ENCODE measurements at places on chromosomes 16 and 17. TPM values are rescaled to one million over a fixed set of nuclear protein-coding genes. Genes with fewer than 3 reads are reported as not detected.

The CXCL16 gene
- 5.3 TPM for total RNA-seq

The NOG gene
- total RNA-seq, result 4.4 TPM

- peak; percentile 15 for ATAC-seq
Observed at GRCh38 chr16:11390573-11391495, 45.6 kb downstream of the RMI2 start.

The CIBAR2 gene
- total RNA-seq, result 0.57 TPM

- no peak for ATAC-seq
Observed at GRCh38 chr16:22971346-22971924, 157.5 kb downstream of the HS3ST2 start.

The KRTAP1-1 gene
- total RNA-seq, result not detected

The CCL14 gene
- total RNA-seq, result 2.4 TPM

DNA sequence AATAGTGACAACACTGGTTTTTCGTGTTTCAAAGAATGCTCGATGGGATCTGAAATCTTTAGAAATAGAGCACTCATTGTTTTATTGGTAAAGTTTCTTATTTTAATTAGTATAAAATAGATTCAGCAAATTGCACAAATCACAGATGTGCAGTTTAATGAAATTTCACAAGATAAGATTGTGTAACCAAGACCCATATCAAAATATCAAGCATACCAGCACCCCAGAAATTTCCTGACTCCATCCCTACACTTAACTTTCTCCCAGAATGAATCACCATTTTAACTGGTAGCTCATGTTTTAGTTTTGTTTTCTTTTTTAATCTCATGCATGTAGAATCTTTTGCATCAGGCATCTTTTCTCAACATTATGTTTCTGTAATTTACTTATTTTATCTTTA lies 185.9 kb downstream of the KCNJ2 start:
- no peak for ATAC-seq

The RNF227 gene
- 4.7 TPM for total RNA-seq

DNA sequence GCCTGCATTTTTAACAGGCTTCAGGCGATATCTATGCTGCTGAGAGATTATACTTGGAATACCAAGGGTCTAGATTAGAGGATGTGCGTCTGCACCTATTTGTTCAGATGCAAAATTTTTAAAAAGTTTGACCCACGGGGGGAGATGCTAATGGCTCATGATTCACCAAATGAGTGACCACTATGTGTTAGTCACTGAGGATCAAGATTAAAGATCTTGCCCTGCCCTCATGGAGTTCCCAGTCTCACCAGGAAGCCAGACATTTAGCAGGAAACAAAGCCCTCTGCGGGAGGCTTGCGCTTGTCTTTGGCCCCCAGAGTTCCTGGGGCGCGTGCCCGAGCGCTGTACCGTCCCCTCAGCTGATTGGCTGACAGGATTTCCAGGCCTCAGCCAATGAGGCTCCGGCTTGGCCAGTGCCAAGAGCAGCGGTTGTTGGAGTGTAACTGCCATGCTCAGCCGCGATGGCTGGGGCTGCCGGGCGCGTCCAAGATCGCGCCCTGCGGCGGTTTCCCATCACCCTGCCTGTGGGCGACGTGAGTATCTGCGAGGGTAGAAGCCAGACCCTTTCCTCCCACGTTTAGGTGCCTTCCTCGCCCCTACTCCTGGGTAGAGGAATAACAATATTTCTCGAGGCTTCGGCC lies 4.5 kb upstream of the DDX19B start:
- ATAC-seq, result no peak

DNA sequence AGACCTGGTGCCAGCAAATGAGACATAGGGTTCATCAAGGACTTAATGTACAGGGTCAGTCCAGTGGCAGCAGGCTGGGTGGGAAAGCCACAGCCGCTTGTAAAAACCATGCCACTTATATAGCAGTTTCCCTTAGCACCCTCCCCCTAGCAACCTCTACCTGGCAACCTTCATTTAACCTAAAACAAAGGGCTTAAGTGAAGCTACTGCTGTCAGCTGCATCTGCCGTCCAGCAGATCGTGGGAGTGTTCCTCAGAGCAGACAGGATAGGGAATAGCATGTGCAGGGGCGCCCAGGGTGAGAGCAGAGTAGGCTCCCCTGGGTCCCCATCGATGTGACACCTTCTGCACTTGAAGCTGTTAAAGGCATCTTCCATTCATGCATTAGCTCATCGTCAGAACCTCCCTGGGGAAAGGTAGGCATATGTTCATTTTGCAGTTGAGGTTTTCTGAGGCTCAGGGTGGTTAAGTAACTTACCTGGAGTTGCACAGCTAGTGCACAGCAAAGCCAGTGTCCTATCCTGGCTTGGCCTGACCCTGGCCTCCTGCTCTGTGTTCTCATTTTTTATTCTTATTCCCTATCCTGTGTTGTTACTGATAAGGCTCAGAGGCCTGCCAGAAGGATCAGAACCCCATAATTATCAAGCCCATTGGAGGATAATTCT lies 112.5 kb downstream of the SOCS1 start:
- ATAC-seq, result no peak

DNA sequence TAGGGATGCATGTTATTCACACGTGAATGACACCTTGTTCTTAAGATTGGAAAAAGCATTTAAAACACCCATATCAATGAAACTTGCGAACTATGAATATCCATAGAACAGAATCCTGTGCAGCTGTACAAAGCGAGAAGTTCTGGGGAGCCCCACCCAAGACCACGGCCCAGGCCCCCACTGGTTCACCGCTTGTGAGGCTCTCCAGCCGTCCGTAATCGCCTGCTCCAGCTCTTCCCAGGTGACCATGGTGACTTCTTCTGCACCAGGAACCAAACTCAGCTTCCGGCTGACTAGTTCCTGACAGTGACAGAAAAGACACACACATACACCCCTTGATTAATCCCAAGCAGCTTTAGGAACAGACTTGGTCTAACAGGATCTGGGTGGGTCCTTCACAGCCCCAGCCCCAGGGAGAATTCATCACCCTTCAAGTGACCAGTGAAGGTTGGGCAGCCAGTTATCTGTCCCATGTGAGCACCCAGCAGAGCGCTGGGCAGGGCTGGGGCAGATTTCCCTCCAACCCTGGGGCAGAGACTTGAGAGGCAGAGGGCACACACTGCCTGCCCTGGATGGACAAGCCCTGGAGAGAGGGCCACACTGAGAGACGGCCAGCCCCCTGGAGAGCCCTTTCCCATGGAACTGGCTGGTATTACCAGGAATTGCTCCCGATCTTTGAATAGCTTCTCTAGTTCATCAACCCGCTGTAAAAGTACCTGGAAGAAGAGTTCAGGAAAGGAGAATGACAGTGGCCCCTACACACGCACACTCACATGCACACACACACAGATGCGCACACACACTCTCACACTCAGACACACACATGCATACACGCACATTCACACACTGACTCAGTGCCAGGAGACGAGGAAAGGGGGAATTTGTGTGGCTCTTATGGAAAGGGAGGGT lies 3.6 kb downstream of the QRICH2 start:
- ATAC-seq, result peak; percentile 44

The KRTAP4-6 gene
- 0.47 TPM for total RNA-seq

The CPPED1 gene
- 5.4 TPM for total RNA-seq

- no peak for ATAC-seq
Observed at GRCh38 chr16:74450236-74450635, 29.0 kb upstream of the CLEC18B start.

The GABARAP gene
- 617 TPM for total RNA-seq

The IFI35 gene
- 0.76 TPM for total RNA-seq

- no peak for ATAC-seq
Observed at GRCh38 chr17:19016297-19016696, 11.7 kb upstream of the FAM83G start.

- peak; percentile 5 for ATAC-seq
Observed at GRCh38 chr16:88928405-88929090, 48.5 kb downstream of the CBFA2T3 start.

- peak; percentile 19 for ATAC-seq
Observed at GRCh38 chr16:9670033-9670432, 512.2 kb downstream of the GRIN2A start.
